Activated gamma-delta T cell treated with Interleukin-2 at 50 U/mL for 16 hours (primary cell): ENCODE measurements at places on chromosomes 16 and 17.

DNA sequence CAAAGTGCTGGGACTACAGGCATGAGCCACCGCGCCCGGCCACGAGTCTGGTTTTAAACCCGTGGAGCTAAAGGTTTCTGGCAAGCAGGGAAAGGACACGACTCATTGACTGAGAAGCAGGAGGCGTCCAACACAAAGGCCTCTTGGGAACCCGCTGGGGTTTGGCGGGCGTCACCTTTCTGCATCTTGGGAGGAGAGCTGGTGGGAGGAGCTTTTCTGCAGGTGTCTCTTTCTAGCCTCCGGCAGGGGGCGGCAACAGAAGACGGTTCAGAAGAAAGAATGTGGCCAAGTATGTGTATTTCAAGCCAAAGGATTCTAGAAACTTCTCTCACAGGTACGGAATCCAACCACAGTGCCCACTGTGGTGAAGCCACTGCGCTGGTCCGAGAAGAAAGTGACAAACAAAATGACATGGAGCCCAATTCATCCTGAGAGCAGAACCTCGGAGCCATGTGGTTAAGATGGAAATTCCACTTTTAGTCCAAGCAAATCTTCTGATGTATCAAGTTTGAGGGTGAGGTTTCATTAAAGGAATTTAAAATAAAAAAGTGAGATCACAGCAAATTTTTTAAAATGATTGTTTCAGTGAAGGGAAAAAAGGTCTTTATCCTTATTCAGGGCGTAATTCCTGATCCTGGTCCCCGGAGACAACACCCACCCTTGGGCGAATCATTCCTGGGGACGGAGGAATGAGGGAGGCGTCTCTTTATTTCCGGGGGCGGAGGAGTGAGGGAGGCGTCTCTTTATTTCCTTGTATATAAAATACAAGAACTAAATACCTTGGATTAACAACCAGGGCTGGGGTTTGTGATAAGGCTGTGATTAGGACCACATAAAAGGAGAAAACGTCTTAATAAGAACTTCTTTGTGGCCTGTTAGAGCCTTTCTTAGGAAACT, 97.6 kb downstream of the MRM3 start:
- peak; percentile 50 for DNase-seq

- DNase-seq: no peak
These were observed 14.1 kb downstream of the KRT39 start for GRCh38 chr17:40952661-40953060.

DNA sequence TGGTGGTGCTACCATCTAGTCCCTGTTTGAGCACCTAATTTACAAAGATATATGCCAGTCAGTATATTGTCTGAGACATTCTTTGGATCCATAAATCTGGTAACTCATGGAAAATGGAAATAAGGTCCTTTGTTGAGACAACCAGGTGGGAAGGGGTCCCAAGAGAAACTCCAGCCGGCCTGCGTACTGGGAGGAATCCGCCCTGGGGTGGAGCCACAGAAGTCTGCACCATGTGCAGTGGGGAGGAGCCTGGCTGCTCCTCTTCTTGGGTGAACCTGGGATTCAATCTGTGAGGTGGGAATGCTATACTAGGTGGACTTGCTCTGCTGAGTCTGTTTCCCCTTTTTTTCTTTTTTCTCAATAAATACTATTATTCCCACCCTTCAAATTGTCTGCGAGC, 339.2 kb upstream of the TNRC6C start:
- no peak for DNase-seq

DNA sequence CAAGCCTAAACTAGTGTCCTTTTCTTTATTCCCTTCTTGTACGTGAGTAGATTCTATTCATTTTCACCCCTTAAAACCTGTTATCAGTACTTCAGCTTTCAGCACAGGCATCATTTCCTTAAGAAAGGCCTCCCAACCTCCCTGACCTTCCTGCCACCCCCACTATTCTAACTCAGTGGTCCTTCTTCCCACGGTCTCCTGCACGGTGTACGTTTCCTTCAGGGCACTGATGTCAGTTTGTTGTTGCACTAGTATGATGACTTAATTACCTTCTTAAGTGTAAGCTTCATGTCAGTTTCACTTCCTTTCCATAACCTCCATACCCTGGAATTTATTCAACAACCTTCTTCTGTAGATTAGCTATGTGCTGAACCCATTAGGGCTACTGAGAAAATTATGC, 484.2 kb downstream of the HS3ST4 start:
- DNase-seq: no peak

DNA sequence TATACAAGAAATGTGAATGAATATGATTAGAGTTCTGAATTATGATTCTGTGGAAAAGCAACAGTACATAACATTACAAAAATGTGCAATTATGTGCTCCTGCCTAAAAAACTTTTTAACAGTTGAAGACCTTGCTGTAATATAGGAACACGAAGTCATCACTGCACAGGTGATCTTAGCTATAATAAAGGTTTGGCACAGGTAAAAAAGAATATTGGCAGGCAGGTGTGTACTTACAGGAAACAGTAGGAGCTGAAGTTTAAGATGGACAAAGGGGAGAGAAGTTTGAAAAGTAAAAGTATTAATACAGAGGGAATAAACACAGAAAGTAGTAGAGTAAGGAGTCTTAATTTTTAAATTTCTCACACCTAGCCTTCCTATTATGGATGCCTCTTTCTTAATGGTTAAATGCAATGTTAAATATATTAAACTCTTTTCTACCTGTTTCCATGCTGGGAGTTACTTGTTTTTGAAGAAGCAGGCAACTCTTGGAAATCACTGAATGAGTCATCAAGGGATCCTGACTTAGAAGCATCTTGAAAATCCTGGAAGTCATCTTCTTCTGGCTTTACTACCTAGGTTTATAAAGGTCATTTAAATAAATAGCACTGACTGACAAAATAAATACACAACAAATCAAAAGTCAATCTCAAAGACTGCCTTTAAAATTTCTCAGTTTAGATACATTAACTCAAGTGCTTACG, 40.7 kb downstream of the SYNRG start:
- no peak for DNase-seq
